ENCODE measurements at places on chromosomes 5 and 9.

DNA sequence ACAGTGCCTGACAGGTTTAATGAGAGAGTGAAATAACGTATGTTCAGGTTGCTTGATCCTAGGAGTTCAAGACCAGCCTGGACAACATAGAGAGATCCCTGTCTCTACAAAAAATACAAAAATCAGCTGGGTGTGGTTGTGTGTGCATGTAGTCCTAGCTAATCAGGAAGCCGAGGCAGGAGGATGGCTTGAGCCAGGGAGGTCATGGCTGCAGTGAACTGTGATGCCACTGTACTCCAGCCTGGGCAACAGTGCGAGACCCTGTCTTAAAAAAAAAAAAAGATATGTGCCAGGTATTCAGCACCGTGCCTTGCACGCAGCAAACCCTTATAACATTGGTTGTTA, 38.8 kb upstream of the SPRY4 start:
- DNase-seq, result no peak

DNA sequence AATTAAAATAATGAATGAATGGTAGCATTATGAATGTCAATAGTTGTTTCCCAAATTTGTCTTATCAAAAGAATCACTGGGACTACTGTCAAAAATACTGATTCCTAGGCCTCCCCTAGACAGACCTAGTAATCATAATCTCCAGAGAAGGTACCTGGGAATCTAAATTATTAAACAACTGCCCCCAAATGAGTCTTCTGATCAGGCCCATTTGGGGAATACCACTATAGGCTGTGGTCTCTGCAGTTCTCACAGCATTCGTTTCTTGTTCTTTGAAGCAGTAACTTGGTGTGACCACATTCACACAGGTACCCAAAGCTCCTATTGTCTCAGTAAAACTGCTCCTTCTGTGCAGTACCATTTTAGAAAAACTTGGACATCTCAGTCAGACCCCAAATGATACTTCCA, 230.9 kb downstream of the PIK3R1 start:
- no peak for DNase-seq

DNA sequence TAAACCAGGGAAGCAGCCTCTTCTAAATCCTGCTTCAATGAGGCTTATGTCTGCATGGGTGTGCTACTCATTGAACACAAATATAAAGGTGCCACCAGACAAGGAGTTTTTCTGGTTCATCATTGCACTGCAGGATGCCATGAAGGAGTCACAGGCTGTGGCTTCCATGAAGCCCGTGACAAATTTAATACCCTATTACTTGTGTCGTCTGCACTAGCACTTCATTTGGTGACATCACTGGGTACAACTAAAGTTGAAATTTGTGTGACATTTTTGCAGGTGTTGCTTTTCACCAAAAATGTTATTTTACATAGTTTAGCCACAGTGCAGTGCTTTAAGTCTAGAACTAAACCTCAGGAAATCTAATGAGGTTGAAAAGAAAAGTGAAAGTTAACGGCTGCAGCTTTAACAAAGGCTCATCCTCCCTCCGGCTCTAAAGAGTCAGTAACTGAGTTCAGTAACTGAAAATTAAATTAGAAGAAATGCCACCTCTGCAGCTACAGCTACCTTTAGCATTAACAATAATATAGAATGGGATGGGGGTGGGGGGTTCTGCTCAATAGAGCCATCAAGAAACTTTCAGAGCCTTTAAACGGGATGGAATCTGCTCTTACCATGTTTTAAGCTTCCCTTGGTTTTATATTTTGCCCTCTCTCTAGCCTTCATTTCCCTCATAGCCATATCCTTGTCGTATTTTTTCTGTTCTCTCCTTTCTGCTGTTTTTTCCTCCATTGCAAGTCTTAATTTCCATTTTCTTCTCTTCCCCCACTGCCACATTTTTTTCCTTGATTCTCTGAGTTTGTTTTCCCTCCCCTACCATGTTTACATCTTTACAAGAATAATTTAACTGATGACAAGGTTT, 233.8 kb upstream of the TMEM161B start:
- no peak for DNase-seq

- no peak for DNase-seq
Observed at GRCh38 chr5:155147222-155147621, 133.7 kb downstream of the KIF4B start.

- no peak for DNase-seq
Observed at GRCh38 chr5:5675511-5675910, 253.0 kb downstream of the ICE1 start.

- DNase-seq, result no peak
Observed at GRCh38 chr9:90631964-90632363, 10.7 kb downstream of the DIRAS2 start.

DNA sequence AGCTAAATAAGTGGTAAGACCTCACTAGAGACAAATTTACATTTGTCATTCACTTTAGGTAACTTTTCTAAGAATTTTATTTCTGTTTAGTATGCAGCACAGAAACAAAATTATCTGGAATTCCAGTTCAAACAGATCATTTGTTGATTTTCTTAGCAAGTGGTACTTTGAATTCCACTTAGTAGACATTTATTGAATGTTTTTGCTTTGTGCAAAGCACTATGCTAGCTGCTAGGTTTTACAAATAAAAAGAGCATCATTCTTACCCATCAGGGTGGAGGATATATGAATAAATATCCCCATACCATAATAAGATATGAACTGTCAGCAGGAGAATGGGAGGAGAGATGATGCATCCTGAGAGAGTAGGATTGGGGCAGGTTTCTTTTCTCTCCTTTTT, 35.4 kb downstream of the GNG10 start:
- DNase-seq, result no peak

Measured in SHP77 treated with DMSO at 0.1 percent for 48 hours (cell line).